ELR (cell line): ENCODE measurements at places on chromosomes 5 and 9.

DNA sequence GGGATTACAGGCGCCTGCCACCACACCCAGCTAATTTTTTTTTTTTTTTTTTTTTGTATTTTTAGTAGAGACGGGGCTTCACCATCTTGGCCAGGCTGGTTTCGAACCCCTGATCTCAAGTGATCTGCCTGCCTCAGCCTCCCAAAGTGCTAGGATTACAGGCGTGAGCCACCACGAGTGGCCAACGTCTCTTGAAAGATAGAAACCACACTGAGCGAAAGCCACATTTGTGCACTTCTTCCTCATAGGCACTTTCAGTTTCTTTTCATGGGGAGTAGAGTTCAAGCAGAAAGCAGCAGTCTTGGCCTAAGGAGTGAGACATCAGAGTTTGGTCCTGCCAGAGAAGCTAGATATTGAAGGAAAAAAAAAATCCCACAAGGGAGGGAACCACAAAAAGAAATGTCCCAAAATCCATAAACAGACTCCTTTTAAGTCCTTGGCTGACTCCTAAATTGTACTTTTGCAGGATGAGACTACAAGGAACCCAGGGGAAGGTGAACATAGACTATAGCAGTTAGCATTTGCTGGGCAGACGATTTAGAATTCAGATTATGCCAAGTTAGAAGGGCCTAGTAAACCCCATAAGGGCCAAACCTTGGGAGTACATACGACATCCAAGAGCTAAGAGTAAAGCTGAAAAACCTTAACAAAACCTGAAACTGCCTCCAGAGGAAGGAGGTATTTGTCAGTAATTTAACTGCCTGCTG lies 43.9 kb upstream of the GLIPR2 start:
- no peak for DNase-seq

GRCh38 chr5:154276973-154277331 lies 86.4 kb downstream of the GALNT10 start:
- peak; percentile 80 for DNase-seq

DNA sequence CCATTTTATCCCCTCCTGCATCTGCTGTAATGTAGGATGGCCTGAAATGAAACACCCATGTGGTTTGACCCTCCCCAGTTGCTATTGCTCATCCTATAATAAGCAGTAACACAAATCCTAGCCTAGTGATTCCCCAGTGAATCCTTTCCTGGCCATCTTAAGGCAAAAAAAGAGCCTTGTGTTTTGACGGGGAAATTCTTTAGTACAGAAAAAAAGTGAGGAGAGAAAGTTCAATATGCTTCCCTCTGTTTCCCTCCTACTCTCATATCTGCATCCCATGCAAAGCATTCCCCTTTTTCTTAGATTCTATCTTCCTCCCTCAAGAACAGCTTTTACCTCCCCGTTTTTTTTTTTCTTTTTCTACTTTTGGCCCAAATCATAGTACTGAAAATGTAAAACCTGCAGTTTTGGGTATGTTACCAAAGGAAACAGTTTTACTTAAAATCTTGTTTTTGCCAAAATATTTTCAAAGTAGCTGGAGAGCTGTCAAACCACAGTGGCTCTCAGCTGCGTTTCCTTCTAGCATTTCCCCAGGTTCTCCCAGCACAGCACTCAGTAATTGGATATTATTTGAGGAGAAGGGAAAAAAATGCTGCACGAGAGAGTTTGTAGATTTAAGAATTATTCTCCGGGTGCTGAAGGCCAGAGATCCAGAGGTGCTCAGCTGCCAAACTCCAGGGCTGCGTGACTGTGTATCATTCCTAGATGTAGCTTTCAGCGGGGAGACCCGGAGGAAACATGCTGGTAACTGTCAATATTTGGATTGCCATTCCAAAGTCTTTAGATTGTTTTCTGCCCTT lies 321.4 kb downstream of the NPR3 start:
- DNase-seq: no peak

- peak; percentile 32 for DNase-seq
Measured at GRCh38 chr9:5869315-5870019, 21.2 kb upstream of the MLANA start.

GRCh38 chr9:10250219-10250618 lies 362.6 kb downstream of the PTPRD start:
- DNase-seq: no peak

DNA sequence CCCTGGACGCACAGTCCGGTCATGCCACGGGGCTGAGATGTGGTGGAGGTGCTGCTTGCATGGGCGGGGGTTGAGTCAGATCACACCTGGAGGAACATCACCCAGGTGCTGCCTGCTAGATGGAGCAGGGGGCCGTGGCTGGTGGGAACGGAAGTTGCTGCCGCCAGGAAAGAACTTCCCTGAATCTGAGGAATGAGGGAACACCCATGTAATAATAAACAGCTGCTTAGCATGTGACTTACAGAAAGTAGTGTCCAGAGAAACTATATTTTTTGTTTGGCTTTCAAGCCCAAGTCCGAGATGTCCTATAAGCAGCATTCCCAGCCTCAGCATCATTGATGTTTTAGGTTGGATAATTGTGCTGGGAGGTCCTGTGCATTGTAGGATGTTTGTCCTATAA lies 27.1 kb upstream of the FAM240B start:
- DNase-seq: no peak

DNA sequence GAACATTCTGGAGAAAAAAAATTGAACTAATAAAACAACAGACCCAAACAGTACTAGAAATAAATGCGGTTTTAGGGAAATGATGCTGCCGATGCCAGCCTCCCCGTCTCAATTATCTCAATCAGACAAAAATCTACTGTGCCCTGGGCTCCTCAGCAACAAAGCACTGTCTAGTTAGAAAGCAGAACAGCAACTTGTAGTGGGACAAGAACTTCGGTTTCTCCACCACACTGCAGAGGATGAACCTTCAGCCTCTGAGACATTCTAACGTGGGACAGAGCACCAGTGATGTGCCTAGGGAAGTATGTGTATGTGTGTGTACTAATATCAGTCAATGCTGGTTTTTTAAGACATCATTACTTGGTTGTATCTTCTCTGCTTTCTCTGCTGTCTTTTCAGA lies 11.1 kb upstream of the CAST start:
- DNase-seq: no peak

DNA sequence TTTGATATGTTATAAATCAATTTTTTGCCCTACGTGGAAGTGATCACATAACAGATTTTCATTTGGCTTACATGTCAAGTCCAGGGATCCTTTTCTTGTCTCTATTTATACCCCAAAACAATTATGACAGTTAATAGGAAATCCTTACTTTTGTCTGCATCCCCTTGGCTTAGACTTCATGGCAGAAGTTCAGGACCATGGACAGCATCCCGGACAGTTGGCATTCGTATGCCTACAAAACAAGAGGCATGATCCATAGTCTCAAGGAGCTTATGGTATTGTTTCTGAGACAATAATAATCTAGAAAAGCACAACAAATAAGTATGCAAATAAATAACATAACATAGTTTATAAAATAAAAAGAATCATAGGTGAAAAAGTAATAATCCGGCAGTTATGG lies 214.3 kb upstream of the GRIA1 start:
- DNase-seq: peak; percentile 48

DNA sequence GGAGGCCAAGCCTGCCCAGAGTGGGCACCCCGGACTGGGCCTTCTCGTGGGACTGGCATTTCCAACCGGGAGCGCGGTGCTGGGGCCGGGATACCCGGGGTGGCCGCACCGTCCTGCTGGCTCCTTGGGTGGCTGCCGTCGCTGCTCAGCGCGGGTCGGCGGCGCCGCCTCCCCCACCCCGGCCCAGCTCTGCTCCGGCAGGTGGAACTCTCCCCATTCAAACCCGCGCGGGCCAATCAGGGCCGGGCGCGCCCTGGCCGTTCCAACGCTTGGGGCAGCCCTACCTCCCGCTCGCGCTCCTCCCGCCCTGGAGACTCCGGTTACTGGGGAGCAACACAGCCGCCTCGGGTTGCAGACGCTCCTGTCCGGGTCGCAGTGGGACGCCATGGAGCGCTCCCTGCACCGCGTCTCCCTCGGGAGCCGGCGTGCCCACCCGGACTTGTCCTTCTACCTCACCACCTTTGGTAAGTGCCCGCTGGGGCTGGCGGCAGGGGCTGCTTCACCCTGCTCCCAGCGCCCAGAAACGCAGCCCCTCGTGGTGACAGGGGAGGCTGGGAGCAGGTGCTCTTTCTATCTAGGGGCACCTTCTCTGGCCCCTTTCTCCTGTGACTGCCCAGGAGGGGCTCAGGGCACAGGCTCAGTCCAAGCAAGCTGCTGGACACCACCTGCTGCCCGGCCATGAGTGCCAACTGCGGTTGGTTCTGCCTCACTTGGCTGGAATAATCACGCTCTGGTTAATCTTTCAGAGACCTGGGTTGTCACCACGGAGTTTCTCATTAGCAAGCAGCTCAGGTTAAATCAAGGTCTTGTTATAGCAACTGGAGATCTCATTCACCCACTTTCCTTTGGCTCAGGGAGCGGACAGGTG lies at the start of gene RGS3:
Gene RGS3, plus strand, starts transcription at position 310 of the 868 bp plus-strand sequence. Its CDS starts 76 bp downstream, at position 386.
- no peak for DNase-seq

- DNase-seq: peak; percentile 32
Measured at GRCh38 chr9:34375901-34376595, 650 bp downstream of the MYORG start.

DNA sequence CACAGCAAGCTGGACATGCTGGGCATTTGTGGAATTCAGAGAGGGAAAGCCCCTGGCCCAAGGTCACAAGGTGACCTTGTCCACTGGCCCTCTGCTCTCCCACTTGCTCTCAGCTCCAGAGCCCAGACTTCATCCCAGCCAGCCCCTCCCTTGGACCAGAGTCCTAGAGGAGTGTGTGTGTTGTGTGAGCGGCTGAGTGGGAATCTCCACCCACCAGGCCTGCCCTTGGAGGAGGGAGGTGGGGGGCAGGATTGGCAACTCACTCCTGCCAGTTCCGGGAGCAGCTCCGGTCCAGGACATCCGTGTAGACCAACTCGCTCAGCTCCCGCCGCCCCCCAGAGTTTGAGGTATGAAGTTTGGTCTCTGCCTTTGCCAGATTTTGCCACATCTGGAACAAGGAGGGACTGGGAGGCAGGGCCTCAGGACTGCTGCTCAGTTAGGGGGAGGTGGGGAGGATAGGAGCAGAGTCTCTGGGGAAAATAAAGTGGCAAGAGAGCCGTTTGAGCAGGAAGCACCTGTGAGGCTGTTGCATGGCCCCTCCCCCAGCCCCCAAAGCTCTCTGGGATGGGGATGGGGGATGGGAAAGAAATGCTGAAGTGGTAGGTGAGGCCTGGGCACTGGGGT lies 1.4 kb downstream of the MZB1 start:
- DNase-seq: no peak

- DNase-seq: no peak
Measured at GRCh38 chr5:37730896-37731455, 108.9 kb downstream of the GDNF start.

DNA sequence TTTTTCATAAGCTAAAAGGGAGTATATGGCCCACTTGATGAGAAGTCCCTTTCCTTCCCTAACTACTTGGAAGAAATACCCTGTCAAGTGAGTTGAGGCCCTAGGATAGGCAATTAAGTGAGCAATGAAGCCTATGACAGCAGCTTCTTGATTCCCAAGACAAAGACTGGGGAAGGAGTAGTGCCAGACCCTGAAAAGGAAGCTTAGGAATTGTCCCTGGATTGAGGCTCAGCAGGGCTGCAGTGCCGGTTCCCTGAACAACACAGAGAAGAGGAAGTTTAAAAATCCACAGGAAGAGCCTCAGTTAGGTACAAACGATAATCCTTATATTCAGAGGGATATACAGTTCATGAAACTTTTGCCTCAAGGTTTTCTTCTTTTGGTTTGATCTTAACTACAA lies 61.8 kb upstream of the RAD23B start:
- no peak for DNase-seq

DNA sequence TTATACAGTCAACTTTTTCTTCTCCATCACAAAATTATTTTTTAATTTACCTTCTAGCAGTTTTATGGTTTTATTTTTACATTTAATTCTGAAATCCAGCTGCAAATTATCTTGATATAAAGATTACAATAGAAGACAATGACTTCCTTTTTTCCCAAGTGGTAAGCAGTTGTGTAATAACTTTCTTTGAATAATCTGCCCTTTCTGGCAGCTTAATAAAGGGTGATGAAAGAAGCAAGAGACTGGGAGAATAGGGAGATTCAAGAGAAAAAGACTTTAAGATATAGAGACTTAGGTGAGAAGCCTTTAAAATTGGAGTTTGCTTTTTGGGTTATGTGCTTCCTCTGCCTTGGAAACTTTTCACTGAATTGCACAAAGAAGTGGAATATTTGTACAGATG lies 100.4 kb upstream of the FREM1 start:
- no peak for DNase-seq

DNA sequence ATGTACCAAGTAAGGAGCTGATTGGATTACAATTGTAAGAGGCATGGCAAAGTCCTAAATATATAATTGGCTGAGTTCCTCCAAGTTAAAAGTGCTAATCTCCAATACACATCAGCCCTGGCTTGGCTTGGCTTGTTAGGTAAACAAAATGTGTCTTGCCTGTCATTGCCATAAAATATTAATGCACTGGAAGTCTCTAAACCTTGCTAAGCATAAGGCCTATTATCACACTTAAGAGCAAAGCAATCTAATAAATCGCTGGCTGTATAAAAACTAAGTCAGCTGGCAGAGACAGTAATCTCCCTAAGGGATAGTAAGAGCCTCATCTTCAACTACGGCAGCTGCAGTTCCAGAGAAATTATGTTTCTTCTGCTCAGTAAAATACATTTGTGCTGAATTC lies 418.6 kb upstream of the GRAMD2B start:
- no peak for DNase-seq

GRCh38 chr5:89053547-89053946 lies 170.6 kb upstream of the MEF2C start:
- no peak for DNase-seq

DNA sequence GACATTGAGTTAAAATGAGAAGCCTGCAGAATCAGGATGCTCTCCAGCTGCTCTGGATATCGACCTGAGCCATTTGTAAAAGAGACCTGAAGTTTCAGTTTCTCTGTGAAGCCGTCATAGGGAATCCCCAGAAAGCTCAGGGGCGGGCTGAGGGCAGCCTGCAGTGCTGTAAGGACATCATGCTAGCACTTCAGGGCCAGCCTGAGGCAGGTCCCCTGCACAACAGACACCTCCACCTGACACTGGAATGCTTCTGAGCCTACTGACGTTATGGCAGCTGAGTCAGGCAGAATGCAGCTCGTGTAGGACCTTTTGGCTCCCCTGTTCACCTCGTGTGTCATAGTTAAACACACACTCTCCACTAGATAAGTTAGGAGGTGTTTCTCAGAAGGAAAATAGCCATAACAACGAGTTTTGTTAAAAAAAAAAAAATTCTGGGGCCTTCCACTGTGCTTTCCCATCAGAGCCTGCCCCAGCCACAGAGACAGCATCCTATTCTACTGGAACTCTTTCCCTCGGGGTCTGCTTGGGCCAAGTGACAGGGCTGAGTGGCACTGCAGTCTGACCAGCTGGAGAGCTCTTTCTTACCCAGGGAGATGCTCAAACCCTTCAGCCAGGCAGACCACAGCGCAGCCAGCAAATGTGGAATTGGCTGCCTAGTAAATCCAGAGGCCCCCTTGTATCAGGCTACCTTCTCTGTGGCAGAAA lies 354.9 kb downstream of the DIRAS2 start:
- peak; percentile 6 for DNase-seq
